Lower leg skin (tissue), 4 donors: ENCODE measurements at places on chromosomes 2 and 18. TPM values are rescaled to one million over a fixed set of nuclear protein-coding genes. Genes with fewer than 3 reads are reported as not detected.

Gene NT5C1B
- total RNA-seq = not detected

DNA sequence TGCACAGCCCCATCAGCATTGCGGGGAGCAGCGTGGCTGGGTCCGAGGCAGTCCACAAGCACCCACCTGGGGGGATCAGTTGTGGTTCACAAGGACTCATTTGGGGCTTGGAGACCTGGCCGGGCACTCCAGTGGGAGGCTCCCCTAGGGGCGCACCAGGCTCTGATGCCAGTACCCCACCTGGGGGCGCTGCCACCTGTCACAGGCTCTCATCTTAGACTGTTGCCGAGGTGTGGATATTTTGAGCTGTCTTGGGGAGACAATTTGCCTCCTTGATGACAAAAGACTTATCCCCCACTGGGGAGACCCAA is 3.0 kb downstream of the ADRA2B start:
- no peak for DNase-seq

Gene RTP5
- total RNA-seq = not detected

GRCh38 chr2:204628926-204629712 is 83.8 kb downstream of the PARD3B start:
- no peak for DNase-seq

Gene CKAP2L
- total RNA-seq = 2.3 TPM

DNA sequence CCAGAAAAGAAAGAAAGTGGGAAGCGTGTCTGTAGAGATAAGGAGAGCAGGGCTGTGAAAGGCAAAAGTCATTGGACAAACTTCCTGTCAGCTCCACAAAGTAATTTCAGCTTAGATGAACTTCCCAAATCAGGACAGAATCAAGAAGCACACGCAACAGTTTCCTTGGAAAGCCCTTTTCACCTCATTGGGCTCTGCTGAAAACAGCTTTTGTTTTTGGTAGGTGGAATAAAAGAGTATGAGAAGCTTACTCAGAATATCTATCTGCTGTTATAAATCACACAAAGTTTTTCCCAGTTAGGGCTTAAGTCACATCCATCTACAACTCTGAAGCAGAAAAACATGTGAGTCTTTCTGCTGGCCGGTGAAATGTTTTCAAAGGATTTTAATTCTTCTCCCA is 42.4 kb upstream of the EFEMP1 start:
- DNase-seq = no peak

- no peak for DNase-seq
Observed at GRCh38 chr18:6781796-6782195, 52.3 kb downstream of the ARHGAP28 start.

- no peak for DNase-seq
Observed at GRCh38 chr2:144455987-144456386, 63.9 kb downstream of the ZEB2 start.

- no peak for DNase-seq
Observed at GRCh38 chr2:113895301-113895700, 5.4 kb downstream of the ACTR3 start.

Gene C2orf78
- total RNA-seq = not detected

- no peak for DNase-seq
Observed at GRCh38 chr2:112314856-112315255, 39.5 kb downstream of the ZC3H6 start.

DNA sequence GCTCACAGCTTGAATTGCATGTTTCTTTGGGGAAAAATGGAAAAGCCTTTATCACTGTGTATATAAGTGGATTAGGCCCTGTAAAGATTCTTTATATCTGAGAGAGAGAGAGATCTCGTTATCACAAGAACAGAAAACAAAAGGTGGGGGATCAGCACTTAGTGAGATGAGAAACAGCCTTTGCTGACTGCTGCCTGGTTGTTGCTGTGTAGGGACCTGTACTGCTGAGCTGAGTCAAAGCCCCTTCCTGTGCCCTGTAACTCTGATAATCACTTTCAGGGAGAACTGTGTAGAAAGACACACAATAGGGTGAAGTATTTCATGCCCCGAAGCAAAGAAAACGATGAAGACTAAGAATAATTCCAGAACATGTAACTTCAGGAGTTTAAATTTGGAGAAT is 30.6 kb upstream of the FAM237A start:
- no peak for DNase-seq

DNA sequence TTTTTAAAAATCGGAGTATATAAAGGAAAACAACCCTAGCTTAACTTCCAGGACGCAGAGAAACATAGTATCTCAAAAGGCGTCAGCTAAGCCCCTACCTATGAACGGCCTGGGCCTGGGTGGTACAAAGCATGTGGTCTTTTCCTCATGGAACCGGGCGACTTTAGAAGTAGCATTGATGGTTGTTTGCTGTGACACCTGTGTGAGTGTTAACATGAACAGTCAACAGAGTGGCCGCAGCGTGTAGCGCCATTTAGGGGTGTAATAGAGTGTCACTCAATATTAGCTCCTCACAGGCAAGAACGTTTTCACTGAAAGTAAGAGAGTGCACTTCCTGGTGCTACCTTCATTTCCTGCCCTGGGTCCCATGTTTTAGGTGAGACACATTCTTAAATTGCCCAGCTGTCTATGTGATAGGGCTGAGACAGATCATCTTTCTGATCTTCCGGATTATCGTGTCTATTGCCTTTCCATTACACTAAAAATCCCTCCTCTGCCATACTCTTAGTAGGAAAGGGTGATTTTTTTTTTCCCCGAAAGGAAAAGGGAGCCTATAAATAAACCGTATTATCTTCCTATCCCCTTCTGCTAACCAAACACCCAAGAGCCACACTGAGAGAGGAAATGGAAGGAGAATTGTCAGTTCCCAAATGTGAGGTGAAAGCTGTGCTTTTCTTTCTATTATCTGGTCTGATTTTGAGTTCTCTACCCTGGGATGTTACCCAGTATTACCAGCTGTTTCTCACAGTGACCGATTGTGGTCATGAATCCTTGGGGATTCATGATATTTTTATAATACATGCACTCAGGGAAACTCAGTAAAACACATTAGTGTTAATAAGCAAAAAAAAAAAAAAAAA is 1.3 kb downstream of the GORASP2 start:
- peak; percentile 22 for DNase-seq

Gene SLC16A14
- 5.2 TPM for total RNA-seq

GRCh38 chr2:236823963-236824362 is 254.3 kb downstream of the ACKR3 start:
- DNase-seq = peak; percentile 34

DNA sequence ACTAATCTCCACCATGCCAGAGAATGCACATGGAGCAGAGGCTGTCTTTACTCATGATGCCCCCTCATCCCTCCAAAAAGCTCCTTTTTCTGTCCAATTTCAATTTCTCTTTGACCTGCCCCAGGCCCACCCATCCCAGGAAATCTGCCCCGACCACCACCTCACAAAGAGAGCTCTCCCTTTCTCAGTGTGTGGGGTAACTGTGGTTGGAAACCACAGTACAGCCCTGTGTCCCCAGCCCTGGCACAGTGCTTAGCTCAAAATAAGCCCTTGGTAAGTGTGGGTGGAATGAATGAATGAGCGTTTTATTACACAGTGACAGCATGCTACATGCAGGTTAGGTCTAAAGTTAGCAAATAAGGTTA is 43.7 kb upstream of the CAB39 start:
- no peak for DNase-seq

GRCh38 chr18:56702946-56703345 is 51.8 kb downstream of the WDR7 start:
- DNase-seq = no peak

- DNase-seq = no peak
Observed at GRCh38 chr2:149346272-149346671, 15.9 kb downstream of the LYPD6 start.

GRCh38 chr2:151486053-151486452 is 76.4 kb downstream of the RIF1 start:
- DNase-seq = no peak

- peak; percentile 14 for DNase-seq
Observed at GRCh38 chr2:108594982-108595464, 60.8 kb downstream of the LIMS1 start.

DNA sequence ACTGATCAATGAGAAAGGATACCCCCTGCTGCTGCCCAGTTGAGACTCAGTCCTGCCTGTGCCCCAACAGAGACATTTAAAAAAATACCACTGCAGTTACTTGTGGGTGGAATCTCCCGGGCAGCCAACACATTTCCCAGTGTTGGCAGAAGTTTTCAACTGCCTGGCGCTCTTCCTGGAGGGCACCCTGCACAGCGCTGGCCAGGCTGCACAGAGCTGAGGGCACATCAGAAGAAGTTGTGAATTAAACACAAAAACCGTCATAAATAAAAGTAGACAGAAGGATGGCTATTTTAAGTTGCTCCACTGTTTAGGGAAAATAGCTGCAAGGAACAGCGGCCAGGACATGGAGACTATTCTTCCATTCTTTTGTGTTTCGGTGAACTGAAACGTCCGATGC is 110.2 kb upstream of the THOC1 start:
- no peak for DNase-seq

- DNase-seq = peak; percentile 92
Observed at GRCh38 chr2:172427256-172427989, at the start of gene ITGA6. TSS of gene ITGA6 (plus strand) at chr2:172427586.

- no peak for DNase-seq
Observed at GRCh38 chr18:63532471-63532870, 9.7 kb upstream of the SERPINB12 start.

Gene CD8A
- total RNA-seq = 0.49 TPM

DNA sequence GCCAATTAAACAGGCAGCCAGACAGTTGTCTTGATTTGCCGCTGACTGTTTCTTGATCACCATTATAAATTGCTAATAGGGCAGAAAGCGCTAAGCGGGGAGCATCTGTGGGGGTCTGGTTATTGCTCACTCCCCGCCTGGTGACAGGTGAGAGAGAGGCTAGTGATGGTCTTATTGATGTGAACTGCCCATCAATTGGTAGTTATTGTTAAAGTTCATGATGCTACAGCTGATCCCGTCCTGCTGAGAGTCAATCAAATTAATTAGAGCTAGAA is 148.5 kb downstream of the LNPK start:
- DNase-seq = no peak

DNA sequence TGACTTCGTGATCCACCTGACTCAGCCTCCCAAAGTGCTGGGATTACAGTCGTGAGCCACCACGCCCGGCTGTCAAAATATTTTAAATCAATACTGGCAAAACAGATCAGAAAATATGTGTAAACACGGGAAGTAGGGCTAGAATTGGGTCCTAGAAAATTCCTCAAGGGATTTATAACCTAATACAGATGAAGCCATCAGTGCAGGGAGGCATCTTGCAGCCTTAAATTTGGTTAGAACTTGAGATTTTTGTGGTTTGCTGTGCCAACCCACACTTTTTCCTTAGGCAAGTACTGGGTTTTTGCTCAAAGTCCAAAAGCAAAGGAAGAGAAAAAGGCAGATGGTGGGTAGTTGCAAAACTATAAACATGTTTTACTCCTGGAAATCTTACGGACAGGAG is 33.7 kb upstream of the NFE2L2 start:
- DNase-seq = no peak

Gene REEP1
- total RNA-seq = 2.9 TPM

DNA sequence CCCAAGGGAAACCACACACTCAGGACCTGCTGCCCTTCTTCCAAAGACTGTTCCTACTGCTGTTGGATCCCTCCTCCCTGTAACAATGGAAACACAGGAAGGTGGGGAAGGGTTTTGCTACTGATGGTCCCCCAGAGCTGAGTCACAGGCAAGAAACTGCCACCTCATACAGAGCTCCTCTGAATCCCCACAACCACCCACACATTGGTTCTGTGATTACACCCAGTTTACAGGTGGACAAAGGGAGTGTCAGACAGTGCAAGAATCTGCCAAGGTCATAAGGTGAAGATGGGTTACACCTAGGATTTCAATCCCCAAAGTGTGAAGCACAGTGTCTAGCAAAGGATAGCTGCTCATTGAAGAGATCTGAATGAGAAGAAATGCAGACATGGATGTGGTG is 141.7 kb upstream of the LMAN1 start:
- no peak for DNase-seq
